ENCODE measurements at places on chromosomes 5 and 9. TPM values are rescaled to one million over a fixed set of nuclear protein-coding genes. Genes with fewer than 3 reads are reported as not detected.

DNA sequence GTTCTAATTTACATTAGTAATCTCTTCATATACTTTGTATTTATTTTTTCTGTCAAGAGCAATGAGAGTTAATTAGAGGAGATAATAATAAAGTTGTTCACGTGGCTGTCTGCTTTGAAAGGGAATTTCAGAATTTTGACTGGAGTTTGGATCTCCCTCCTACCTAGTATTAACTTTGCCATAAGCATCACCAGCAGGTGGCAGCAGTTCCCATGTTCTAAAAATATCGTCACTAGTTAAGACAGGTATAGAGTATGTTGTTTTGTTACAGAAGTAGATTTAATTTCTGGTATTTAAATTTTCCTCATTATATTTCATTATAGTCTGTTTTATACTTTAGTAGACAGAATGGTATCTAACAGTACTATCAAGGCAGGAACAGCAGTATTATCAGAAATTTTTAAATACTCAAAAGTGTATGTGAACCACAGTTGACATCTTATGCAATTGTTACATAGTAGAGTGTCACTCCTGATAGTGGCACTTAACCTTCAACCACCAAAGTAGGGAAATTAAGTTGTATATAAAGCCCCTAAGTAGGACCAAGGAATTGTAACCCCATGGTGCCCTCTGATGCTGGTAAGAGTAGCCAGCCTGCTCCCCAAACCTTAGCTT is 20.4 kb downstream of the GNPDA1 start:
- peak; percentile 62 for DNase-seq

DNA sequence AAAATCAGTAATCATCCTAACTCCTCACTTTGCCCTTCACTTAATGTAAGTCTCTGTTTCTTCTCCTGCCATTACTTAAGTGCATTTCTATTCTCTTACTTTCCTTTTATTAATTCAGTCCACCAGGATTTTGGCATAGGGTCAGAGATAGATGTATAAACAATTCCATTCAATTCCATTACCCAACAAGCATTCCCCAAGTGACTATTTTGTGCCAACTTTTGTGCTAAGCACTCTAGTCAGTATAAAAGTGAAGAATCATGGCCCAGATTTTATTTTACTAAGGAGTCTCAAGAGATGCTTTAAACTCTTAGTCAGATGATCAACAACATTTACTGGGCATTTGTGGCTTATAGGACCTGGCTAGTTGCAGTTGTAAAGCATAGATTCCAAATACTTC is 159.3 kb downstream of the DMAC1 start:
- DNase-seq: no peak

Gene ADAMTS19
- 5.8 TPM for polyA plus RNA-seq

Gene FBP1
- 44.3 TPM for polyA plus RNA-seq

Gene ARPC5L
- 39.3 TPM for polyA plus RNA-seq
